CD8-positive, alpha-beta T cell (primary cell): ENCODE measurements at places on chromosomes 12 and 14.

GRCh38 chr12:24015833-24016160 lies 66.3 kb upstream of the SOX5 start:
- no peak for DNase-seq

GRCh38 chr12:7039403-7039802 lies 21.1 kb upstream of the C1S start:
- no peak for DNase-seq

DNA sequence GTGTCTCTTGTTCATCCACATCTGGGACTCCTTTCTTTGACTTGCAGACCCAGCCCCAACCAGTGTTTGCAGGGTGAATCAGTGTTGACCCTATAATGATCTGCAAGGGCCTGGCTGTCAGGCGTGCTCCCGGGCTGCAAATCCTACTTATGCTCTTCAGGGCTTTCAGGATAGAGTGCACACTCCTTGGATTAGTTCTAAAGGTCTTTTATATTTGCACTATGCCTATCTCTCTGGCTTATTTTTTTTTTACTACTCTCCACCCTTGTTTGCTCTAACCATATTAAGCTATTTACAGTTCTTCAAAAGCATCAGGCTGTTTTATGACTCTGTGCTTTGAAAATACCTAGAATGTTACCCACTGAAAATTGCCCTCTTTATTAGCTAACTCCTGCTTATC lies 4.3 kb upstream of the PRICKLE1 start:
- DNase-seq = no peak

GRCh38 chr12:57753756-57754337 lies 1.1 kb upstream of the MARCHF9 start:
- no peak for DNase-seq

- DNase-seq = no peak
These were observed 13.8 kb upstream of the PRKD1 start for GRCh38 chr14:29941401-29941800.

DNA sequence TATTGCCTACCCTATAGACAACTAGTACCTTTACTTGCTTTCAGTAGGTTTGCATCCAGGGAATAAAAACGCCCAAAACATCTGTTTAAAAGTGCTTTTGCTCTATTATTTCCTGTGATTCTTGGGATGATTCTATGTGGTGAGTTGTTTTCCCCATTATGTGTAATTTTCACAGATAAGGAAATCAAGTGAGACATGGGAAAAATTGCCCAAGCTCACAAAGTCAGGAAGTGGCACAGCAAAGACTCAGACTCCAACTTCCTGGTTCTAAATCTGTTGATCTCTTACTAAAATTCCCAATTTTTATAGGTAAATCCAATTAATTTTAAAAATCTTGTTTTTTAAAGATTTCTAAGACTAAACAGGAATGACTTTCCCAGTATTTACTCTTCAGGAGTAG lies 39.0 kb downstream of the NID2 start:
- DNase-seq = no peak

DNA sequence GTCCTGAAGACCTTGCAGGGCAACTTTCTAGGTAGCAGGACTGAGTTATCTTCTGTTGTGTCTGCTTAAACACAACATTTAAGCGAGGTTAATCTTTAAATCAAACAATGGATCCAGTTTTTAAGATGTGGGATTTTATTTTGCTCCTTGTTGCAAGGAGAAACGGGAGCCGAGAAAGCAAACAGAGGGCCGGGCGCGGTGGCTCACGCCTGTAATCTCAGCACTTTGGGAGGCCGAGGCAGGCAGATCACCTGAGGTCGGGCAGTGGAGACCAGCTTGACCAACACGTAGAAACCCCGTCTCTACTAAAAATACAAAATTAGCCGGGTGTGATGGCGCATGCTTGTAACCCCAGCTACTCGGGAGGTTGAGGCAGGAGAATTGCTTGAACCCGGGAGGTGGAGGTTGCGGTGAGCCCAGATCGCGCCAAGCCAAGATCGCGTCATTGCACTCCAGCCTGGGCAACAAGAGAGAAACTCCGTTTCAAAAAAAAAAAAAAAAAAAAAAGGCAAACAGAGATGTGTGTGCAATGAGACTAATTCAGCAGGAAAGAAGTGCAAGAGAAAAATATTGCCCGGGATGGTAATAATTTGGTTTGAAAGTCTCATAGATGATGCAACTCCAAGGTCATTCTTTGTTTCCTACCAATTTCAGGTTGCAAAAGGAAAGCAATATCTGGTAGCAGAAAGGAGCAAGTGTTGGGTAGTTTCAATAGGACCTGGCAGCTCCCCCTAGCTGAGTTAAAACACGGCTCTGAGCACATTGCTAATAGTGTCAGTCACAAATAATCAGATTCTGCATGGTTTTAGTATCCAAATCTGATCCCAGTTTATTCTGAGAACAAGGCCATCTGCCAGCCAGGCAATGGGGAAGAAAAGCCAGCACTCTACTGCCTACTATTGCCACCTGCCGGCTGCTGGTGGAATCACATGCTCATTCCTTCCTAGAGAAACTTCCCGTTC lies 141.4 kb downstream of the PPM1H start:
- peak; percentile 47 for DNase-seq

- no peak for DNase-seq
These were observed 23.9 kb upstream of the AICDA start for GRCh38 chr12:8636581-8636980.

GRCh38 chr14:99148861-99149610 lies 123.0 kb downstream of the BCL11B start:
- no peak for DNase-seq

- no peak for DNase-seq
These were observed 222.4 kb downstream of the GLT1D1 start for GRCh38 chr12:129075460-129076208.
